ENCODE measurements at places on chromosomes 13 and 19.

- DNase-seq: no peak
Observed at GRCh38 chr13:76222511-76222910, 586.4 kb downstream of the LMO7 start.

DNA sequence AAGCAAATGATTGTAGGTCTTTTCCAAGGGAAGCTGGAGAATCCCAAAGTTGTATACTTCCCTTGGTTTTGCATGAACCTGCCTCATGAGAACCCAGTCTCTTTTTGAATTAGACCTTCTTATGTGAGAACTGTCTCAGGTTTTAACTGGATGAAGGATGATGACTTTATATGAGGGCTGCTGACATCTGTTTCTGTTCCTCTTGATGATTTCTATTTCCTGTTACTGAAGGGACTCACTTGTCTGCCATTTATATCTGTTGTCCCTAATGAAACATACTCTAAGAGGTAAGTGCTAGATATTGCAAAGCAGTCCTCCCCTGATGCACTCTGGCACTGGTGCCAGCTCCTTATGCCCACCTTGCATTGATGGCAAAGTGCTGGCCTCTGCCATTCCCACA, 33.6 kb downstream of the ERICH4 start:
- no peak for DNase-seq

GRCh38 chr13:25733696-25734435, 317.9 kb downstream of the SHISA2 start:
- DNase-seq: no peak

DNA sequence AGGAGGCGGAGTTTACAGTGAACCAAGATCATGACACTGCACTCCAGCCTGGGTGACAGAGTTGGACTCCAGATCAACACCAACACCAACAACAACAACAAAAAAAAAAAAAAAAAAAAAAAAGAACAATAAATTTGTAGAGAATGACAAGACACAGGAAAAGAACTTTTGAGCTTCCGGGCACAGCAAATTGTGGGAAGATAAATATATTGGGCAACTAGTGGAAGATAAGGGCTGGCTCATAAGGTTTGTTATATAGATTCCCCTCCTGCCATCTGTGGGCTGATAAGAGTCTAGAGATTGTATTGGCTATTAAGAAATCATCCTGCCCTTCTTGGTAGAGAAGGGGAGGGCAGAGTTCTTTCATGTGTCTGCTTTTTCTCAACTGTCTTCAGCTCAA, 33.1 kb upstream of the CYP2S1 start:
- DNase-seq: no peak

GRCh38 chr19:30539315-30539714, 167.1 kb downstream of the ZNF536 start:
- DNase-seq: no peak

DNA sequence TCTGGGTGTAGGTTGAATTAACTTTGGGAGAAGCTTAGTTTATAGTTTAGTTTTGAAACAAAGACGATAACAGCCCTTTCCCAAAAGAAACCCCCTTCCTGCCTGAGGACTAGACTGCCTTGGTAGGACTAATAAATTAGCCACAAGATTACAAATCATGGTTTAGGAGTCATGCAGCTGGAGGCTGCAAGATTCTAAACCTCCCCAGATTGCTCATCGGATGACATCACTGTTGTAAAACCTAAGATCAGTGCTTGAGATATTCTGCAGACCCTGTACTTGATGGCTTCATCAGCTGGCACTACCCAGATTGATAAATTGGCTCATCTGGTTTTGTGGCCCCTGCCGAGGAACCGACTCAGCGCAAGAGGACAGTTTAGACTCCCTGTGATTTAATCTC, 35.9 kb upstream of the MPHOSPH8 start:
- no peak for DNase-seq

All from left kidney (tissue), 8 donors.